H1 (cell line): ENCODE measurements at places on chromosomes 11 and 22. TPM values are rescaled to one million over a fixed set of nuclear protein-coding genes. Genes with fewer than 3 reads are reported as not detected.

- no peak overlapping the region for H3K4me3 ChIP-seq
- peaks cover 5% of the 10 kb centered on the region; the same call in 1 of the 2 replicates for H3K4me1 ChIP-seq
- no peaks in the 10 kb centered on the region for H3K27me3 ChIP-seq
- no peak overlapping the region for H3K27ac ChIP-seq
- H3K36me3 ChIP-seq, result peaks cover 13% of the 10 kb centered on the region
- DNase-seq, result no peak
Measured at GRCh38 chr22:31652088-31652487, 9.9 kb downstream of the PISD start.

DNA sequence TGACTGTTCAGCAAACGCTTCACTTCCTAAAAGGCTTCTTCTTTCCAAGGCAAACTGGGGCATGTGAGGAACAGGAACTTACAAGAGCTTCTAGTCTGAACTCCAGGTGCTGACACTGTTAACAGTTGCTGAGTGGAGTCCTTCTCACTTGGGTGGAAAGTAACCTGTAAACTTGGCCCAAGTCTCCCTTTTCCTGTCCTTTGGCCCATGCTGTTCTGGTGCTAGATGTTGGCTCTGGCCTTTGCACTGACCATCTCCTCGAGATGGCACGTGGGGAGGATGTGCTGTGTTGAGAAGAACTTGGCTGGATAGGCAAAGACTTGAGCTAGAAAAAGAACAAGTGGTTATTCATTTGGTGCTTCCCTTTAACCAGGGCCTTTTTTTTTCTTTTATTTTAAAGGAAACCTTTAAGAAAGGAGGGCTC, 53.6 kb downstream of the PTPRJ start:
- H3K27me3 ChIP-seq, result no peaks in the 10 kb centered on the region
- no peaks in the 10 kb centered on the region for H3K36me3 ChIP-seq
- H3K4me1 ChIP-seq, result peaks cover 12% of the 10 kb centered on the region
- no peak overlapping the region for H3K4me3 ChIP-seq
- no peak overlapping the region for H3K27ac ChIP-seq

- H3K27me3 ChIP-seq, result no peaks in the 10 kb centered on the region
- peak; percentile 87 for DNase-seq
- H3K4me3 ChIP-seq, result no peak overlapping the region
- H3K27ac ChIP-seq, result no peak overlapping the region
- no peaks in the 10 kb centered on the region for H3K36me3 ChIP-seq
Measured at GRCh38 chr11:1640076-1640946, 10.7 kb downstream of the KRTAP5-5 start.

The ARHGAP20 gene
- total RNA-seq, result 0.11 and 0.28 TPM in 2 replicates

- no peaks in the 10 kb centered on the region for H3K36me3 ChIP-seq
- H3K4me1 ChIP-seq, result no peaks in the 10 kb centered on the region
- no peak for DNase-seq
- no peak overlapping the region for H3K4me3 ChIP-seq
- no peak overlapping the region for H3K27ac ChIP-seq
- no peaks in the 10 kb centered on the region for H3K27me3 ChIP-seq
Measured at GRCh38 chr11:128200467-128200866, 386.9 kb downstream of the ETS1 start.

The RBMXL2 gene
- not detected in 2 replicates for total RNA-seq

The LMNTD2 gene
- total RNA-seq, result 2.6 and 3.1 TPM in 2 replicates
